Smooth muscle cell of the brain vasculature (primary cell): ENCODE measurements at places on chromosomes 6 and 20.

- DNase-seq, result no peak
These were observed 217.0 kb downstream of the TBX18 start for GRCh38 chr6:84547341-84547801.

GRCh38 chr20:50820515-50821256, 25.8 kb downstream of the BCAS4 start:
- DNase-seq, result no peak

DNA sequence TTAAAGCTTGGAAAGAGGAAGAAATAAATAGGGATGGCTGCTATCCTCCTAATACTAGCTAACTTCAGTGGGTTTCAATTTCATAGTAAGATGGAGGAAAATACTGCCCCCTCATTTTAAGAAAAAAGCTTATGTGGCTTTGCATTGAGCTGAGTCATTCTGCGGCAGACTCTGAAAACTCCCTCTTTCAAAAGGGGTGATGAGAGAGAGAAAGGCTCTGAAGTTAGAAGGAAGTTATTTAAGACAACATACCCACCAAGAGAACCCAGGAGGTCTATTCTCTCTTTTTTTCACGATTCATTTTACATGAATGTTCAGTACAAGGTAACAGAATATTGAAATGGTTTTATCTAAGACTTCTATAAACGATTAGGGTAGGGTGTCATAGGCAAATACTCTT, 4.5 kb downstream of the PRDM13 start:
- no peak for DNase-seq

- DNase-seq, result no peak
These were observed 67.6 kb upstream of the MPC1 start for GRCh38 chr6:166450167-166450873.

GRCh38 chr6:167037762-167038161, 38.6 kb downstream of the CEP43 start:
- DNase-seq, result no peak

DNA sequence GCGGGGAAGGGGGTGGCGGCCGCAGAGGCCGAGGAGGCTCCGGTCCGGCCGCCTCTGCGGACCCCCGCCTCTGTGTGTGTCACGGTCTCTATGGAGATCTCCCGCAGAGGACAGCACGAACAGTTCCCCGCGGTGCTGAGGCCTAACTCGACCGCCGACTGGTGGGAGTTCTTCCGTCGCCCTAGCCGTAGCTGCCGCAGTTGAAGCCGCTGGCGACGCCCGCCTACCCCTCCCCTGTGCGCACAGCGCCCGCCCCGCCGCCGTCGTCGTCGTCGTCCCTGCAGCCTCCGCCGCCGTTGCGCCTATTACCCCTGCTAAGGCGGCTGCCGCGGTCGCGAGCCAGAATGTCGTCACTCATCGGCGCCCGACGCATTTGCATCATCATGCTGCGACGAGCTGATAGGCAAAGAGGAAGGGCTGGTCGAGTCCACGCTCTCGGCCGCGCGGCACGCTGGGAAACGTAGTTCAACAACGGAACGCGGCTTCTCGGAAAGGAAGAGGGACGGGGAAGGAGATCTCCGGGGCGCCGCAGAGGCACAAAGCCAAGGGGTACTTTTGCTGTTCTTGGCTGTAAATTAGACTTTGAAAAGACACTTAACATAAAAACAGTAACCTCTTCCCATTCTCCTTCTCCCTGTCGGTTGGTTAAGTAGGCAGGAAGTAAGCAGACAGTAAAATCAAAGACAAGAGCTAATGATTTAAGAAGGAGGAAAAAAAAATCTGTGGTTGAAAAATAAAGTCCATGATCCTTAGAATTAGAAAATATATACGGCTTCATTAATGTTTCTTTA, at the start of gene NUP153:
NUP153 (minus strand) TSS at position 346 of the 791 bp plus-strand sequence. CDS start 538 bp downstream, outside the sequence.
- peak; percentile 95 for DNase-seq

DNA sequence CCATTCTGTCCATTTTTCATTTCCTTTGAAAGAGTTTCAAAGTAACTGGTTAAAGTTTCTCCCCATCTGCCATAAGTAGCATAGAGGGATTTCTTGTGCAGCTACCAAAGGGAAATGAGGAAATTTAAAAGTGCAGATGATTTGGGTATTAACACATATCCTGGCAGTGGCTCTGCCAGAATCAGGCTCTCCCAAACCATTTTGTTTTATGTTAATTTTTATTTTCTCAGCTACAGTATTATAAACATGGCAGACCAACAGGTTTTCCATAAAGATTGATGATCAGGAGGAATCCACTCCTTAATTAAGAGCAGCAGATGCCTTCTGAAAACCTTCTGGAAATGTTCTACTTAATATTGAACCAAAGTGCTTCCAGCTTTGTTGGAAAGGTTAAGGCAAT, 13.9 kb downstream of the PLCB4 start:
- no peak for DNase-seq

- no peak for DNase-seq
These were observed 63.2 kb downstream of the HIVEP2 start for GRCh38 chr6:142881761-142882160.

GRCh38 chr6:145502416-145502815, 232.9 kb downstream of the EPM2A start:
- DNase-seq, result no peak

- DNase-seq, result no peak
These were observed 74.9 kb downstream of the BFSP1 start for GRCh38 chr20:17456279-17456678.

DNA sequence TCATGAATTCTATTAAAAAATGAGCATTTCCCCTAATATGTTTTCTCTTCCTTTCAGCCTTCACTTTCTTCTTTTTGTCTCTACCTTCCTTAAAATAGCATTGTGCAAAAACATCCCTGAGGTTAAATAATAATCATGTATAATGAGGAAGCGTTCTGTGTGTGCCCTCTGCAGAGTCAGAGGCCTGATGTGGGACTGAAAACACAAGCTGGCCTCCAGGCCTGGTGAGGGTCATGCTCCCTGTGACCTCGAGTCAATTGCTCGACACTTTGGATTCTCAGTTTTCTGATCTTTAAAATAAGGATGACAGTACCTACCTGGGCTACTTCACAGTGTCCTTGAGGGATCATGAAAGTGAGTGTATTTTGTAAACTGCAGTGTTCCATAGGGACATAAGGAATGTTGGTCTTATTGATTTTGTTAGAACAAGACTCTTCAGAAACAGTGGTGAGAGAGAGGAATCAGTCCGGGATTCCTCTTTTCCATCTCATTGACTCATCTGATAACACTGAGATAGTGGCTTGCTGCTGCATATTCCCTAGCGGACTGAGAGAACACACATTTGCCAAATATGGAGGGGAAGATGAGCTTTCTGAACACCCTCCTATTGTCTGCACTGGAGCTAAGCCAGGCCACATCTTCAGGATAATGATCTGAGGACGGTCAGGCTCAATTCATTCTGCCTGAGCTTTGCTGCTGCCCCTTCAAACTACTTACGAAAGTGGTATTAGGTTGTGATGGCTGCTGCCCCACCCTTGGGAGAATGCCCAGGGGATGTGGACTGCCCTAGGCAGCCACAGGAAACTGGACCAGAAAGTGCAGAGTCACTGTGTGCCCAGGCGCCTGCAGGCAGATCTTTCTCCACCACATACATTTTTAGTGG, 39.6 kb upstream of the PDE7B start:
- no peak for DNase-seq

- peak; percentile 18 for DNase-seq
These were observed 18.5 kb upstream of the C6orf141 start for GRCh38 chr6:49531774-49532569.

GRCh38 chr6:144895313-144896278, 610.5 kb downstream of the UTRN start:
- no peak for DNase-seq

GRCh38 chr6:157887892-157888291, 64.8 kb downstream of the SNX9 start:
- no peak for DNase-seq

DNA sequence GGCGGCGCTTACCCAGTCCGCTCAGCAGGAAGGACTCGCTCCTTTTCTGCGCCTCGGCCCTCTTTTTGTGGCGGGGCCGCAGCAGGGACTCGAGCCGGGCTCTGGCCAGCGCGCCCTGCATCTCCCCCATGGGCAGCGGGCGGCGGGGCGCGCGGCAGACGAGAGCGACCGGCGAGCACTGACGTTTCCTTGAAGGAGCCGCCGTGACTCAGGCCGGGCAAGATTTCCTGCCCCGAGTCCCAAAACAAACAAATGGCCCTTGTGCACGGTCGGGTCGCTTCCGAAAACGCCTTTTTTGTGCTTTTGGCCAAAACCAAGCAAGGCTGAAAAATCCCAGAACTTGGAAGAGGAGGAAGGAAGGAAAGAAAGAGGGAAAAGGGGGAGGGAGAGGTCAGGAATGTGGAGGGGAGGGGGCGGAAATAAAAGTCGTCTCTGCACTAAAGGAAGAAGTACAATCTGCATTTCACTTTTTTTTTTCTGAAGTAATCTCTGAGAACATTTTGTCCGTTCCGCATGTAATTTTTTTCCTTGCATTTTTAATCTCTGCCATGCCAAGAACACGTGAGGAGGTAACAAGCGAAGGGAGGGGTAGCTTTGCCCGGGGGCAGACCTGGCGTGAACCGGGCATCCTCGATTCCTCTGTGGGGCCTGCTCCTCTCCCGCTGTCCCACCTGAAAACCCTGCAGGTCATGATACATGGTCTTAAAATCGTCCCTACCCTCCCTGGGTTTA, 123.3 kb upstream of the SLC2A12 start:
- no peak for DNase-seq

GRCh38 chr6:36197739-36198221, 1.2 kb downstream of the BRPF3 start:
- no peak for DNase-seq

DNA sequence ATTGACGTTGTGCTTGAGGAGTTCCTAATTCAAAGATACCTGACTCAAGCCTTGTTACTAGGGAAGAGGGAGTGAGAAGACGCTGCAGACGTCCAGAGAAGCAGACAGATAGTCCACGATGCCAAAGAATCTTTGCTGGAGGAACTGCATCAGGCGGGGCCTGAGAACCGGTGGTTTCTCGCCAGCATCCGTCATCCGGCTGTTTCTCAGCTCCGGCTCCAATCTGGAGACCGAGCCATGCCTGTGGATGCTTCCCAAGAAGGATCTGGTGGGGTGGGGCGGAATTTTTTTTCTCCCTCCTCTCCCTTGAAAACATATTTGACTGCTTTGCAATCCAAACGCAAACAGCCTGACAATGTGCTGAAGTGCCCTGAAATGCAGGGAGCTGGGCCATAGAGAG, 125.8 kb upstream of the SRSF6 start:
- no peak for DNase-seq

- peak; percentile 92 for DNase-seq
These were observed 119.7 kb downstream of the MYLK4 start for GRCh38 chr6:2630891-2631571.

DNA sequence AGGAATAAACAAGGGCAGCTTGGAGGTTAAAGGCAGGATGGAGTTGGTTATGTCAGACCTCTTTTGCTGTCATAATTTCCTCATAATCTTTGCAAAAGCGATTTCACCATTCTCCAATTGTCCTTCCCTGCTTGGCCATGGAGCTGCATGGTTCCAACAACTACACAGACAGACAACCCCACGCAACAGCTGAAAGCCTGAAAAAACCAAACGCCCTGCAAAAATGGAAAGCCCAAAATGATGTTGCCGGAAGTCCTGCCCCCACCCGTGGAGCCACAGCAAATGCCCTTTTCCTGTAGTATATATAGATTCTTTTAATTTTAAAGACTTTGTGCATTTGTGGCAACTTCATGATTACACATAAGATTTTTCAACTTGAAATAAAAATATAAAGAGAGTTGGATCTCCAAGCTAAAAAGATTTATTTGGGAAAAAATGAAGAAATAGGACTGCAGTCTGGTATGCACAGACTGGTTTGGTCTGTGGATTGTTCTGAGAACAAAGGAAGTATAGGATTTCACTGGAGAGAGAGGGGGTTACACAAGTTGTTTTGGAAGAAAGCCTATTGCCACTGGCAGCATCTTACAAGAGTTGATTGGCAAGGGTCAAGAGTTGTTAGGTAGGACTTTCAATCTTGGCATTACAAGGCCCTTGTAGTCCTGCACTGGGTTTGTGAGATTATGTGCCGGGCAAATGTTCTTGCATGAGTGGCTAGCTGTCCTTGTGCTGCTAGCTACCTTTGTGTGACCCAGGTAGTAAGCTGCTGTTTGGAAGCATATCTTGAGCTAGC, 190.0 kb downstream of the C6orf118 start:
- DNase-seq, result no peak

DNA sequence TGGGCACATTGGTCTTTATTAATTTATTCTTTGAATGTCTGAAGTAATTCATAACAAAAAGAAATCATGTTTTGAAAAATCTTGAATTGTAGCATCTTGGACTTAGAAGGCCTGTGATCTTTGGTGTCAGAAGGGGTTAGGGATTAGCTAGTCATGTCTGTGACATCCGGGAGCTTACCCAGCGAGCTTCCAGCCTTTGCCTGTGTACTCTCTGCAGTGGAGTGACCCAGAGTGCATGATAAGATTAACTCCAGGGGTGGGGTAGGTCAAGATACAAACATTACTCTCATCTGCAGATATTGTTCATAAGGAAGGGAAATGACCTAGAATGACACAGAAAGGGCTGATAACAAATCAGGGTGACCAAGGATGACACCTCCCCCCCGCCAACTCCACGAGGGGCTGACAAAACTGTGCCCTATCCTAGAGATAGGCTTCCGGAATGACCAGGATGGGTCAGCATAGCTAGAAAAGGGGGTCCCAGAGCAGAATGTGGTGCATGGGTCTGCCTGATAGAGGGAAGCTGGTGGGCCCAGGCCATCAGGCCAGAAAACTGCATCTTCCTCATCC, 56.6 kb upstream of the BLCAP start:
- no peak for DNase-seq

- DNase-seq, result no peak
These were observed 154.0 kb downstream of the CLVS2 start for GRCh38 chr6:123150076-123150475.

GRCh38 chr6:8149350-8149749, 47.0 kb upstream of the EEF1E1 start:
- DNase-seq, result no peak

DNA sequence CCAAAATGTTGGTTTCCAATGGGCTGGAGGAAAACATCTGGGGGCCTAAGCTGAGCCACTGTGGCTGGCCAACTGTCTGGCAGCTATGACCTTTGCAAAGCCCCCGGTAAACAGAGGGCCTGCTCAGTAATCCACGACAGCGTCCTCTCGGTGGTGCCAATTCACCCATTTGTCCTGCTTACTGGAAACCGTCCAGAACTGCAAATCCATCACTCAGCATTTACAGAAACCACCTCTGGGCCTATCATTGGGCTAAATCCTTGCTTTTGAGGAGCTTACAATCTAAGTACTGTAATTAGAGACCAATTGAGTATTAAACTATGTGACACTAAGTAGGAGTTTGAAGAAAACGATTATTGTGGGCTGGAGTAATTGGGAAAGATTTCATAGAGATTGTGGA, 31.0 kb downstream of the ADAT2 start:
- no peak for DNase-seq

- DNase-seq, result no peak
These were observed 93.6 kb upstream of the UST start for GRCh38 chr6:148653138-148653776.

DNA sequence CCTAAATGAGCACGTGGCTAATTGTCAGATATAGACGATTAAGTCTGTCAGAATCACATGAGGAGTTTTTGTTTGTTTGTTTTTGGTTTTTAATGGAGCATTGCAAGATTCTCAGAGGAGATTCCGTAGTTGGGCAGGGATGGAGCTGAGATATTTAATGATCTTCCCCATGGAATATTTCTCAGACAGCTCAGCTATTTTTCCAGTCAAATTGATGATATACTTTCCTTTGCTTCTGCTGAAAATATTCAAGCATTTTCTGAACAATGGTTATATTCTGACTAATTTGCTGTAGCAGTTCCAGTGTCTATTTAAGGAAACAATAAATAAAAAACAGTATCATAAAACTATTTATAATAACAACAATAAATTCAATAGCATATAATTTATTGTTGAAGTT, 348.4 kb downstream of the KIF16B start:
- DNase-seq, result no peak

GRCh38 chr6:63805808-63806572, 170.4 kb downstream of the PHF3 start:
- DNase-seq, result no peak
